GM19239 (cell line): ENCODE measurements at places on chromosomes 6 and 20.

- no peak for DNase-seq
Observed at GRCh38 chr6:155313602-155314091, 637 bp downstream of the TFB1M start.

DNA sequence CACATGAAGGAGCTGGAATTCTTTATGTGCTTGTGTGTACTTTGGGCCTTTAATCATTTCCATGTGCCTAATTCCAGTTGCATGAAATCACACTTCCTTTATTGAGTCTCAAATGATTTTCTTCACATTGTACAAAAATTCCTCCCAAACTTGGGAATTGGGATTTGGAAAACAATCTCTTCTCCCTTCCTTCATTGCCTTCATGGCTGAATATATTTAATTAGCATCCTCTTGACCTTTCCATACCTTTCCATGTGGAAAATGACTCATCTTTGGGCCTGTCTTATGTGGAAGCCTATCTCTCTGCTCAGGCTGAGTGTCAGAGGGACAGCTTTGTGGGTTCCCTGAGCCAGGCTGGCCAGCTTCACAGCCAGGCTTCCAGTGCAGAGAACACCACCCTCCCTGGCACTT, 33.0 kb upstream of the CDH4 start:
- DNase-seq = no peak

DNA sequence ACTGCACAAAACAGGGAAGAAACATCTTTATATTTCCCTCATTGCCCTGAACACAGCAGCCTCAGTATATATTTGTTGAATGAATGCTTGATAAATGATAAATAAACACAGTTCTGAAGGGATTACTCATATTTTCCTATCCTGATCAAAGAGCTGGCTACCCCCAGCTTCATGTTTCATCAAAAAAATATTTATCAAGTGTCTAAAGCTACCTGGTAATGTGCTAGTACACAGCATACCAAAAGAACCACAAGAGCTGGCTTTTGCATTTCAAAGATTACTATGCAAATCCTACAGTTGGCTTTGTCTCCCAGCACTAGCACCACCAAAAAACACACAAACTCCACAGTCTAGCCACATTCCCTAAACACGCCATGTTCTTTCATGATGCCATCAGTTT, 130.0 kb downstream of the BTBD9 start:
- DNase-seq = no peak

GRCh38 chr20:23084845-23085365, 1.2 kb downstream of the CD93 start:
- DNase-seq = no peak

DNA sequence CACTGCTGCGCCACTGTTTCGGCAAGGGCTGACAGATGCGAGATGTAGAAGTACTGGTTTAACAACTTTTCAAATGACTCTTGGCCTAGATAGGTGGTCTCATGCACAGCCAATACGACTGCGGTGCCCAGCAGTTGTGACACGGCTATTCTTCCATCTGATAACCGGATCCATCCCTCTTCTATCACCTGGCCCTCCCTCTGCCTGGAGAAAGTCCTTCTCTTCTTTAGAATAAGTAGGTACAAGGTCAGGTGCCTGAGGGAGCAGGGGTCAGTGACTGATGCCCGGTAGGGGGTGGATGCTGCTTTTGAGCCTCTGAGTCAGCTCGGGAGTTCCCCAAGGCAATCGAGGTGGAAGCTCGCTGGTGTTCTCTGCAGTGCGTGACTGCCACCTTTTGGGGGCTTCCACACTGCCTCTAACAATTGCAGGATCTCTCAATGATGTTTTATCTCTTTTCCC, 166.8 kb upstream of the GRIK2 start:
- DNase-seq = no peak
